ENCODE measurements at places on chromosomes 7 and 10.

DNA sequence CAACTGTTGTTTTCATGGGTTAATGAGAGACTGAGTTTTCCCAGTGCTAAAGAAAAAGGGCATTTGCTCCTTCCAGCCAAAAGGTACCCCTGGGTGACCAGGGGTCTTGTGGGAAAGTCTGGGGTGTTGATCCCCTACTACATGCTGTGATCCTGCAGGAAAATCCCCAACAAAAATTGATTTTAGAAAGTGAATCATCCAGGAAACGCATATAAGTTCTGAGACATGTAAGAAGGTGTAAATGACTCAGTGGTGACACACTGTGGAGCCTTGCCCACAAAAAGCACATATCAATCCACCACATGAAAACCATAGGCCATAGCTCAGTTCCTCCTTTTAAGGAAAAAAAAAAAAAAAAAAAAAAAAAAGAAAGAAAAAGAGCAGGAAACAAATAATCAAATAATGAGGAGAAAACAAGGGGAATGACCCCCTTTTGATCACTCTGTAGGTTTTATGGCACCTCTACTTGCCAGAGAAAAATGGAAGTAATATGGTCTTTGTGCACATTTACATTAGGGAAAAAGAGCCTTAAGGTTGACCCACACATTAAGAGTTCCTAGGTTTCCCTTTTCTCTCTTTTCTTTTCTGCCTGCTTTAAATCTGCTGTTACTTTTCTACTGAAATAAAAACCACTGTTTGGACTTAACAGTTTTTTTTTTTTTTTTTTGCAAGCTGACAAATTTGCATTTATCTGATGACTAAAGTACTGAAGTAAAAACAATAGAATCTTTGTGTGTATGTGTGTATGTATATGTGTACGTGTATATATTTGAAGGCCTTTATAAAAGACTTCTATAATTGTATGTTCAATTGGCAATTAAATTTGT is 386.0 kb downstream of the KIF20B start:
- DNase-seq, result no peak

DNA sequence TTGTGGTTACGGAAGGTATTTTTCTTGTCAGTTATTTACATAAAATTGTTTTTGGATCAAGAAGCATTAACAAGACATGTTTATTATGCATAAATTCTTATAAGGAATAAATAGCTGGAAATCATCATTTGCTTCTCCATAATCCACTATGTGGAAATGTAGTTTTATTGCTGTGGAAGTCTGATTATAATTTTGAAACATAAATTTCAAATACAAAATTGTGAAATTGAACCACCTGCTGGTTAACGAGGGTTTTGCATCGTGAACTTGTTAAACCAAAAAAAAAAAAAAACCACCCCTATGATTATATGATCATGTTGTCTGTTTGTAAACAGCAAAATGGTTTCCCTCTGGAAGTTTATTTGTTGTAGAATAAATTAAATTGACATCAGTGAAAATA is 25.9 kb downstream of the ABRAXAS2 start:
- no peak for DNase-seq

GRCh38 chr10:48603421-48604038 is 1.3 kb downstream of the ARHGAP22 start:
- DNase-seq, result no peak

DNA sequence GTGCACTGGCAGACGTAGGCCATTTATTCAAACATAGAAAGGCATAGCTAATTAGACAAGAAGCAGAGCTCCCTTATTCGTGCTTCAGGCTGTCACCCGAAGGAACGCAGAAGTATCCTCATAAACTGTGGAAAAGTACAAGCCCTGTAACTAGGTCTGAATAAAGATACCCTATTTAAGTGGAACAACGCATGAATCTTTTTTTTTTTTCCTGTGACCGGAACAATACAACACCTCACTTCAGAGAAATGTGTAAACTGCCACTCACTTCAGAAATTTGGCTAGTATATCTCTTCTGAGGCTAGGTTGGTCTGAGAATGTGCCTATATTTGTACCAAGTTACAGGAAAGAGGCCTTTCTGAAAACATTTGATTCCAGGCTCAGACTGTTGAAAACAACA is 8.0 kb upstream of the CSTF2T start:
- DNase-seq, result no peak

DNA sequence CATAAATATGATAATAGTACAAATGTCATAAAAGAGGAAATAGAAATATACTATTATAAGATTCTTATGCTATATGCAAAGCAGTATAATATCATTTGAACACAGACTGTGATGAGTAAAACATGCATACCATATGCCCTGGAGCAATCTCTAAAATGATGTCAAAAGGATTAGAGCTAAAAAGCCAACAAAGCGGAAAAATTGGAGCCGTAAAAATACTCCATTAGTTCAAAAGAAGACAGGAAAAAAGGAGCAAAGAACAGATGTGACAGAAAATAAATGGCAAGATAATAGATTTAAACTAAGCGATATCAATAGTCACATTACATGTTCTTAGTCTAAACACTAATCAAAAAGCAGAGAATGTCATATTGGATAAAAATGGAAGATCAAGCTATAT is 191.0 kb upstream of the PLPP4 start:
- DNase-seq, result no peak

GRCh38 chr7:7159063-7159658 is 23.2 kb upstream of the C1GALT1 start:
- no peak for DNase-seq

DNA sequence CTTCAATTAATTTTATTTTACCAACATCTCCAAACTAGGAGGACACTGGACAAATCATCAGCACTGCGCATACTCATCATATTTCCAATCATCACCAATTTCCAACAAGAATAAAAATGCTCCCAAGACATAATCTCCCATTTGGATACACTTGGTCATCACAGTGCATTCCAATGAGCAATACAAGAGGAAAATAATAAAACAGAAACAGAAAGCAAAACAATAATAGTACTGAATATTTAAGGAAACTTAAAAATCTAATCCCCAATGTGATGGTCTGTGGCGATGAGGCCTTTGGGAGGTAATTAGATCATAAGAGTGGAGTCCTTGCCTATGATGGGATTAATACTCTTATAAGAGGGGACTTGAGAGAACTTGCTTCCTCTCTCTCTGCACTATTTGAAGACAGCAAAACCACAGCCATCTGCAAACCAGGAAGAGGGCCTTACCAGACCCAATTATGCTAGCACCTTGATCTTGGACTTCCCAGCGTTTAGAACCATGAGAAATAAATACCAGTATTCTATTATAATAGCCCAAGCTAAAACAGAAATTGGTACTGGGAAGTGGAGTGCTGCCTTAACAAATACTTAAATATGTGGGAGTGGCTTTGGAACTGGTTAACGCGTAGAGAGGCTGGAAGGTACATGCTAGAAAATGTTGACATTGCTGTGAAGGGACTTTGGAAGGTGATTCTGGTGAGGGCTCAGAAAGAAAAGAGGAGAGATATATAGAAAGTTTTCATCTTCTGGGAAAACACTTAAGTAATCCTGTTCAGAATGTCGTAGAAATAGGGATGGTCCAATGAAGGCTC is 91.5 kb downstream of the JAZF1 start:
- DNase-seq, result no peak

- DNase-seq, result no peak
Measured at GRCh38 chr7:91064938-91065337, 199.3 kb upstream of the FZD1 start.

DNA sequence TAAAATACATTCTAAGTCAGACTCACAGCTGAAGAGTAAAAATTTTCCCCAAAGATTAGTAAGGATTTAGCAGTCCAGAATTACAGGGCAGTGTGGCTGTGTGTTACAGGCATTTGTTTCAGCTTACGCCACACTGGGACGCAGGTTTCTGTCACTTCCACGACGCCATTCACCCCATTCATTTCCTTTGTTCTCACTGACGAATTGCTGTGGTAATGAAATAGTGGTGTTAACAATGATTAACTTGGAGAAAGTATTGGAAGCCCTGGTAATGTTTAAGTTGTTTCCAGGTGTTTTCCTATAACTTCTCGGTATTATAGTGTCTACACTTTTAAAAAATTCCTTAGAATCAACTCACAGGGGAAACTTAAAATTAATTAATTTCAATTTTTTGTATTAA is 370.9 kb downstream of the SH2D4B start:
- DNase-seq, result no peak

GRCh38 chr7:50142425-50143017 is 49.5 kb upstream of the ZPBP start:
- DNase-seq, result peak; percentile 15

GRCh38 chr10:14774214-14774580 is 500 bp downstream of the FAM107B start:
- DNase-seq, result peak; percentile 47

DNA sequence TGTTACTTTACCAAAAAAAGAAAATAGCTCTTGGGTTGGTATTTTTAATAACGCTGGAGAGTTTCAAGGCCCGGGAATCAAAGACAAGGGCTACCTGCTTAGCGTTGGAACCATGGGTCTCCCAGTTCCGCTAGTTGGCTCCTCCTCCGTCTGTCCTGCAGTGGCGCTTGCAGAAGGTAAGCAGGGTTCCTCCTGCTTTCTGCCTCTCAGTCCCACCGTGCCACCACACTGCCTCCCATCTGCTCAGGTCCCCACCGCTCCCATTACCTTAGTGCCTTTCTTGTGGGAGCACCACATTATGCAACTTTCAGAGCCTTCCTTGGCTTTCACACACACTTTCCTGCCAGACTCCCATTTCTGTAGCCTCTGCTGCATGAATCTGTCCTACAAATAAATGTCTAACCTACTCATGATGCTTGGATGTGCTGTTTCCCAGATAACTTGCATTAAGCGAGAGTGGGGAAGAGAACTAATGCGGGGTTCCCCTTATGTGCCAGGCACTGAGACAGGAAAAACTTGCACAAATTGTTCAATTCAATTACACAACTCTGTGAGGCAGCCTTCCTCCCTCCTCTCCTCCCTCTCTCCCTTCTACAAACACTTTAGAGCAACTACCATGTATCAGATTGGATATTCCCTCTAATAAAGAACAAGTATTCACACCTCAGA is 124.5 kb downstream of the AOAH start:
- no peak for DNase-seq

DNA sequence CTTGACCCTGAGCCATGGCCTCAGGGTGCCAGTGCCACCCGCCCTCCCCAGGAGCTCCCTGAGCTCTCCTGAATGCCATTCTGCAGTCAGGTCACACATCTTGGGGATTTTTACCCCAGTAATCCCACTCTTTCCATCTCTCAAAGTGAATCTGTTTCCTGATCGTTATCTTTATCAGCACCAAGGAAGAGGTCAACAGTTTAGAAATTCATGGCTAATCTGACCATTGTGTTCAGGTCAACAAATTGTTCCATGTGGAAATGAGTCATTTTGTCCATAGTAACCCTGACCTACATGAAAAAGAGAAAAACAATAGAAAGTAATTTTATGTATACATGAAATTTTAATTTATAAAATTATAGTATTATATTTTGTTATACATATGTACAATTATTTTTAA is 28.8 kb upstream of the ZNF488 start:
- DNase-seq, result peak; percentile 31

DNA sequence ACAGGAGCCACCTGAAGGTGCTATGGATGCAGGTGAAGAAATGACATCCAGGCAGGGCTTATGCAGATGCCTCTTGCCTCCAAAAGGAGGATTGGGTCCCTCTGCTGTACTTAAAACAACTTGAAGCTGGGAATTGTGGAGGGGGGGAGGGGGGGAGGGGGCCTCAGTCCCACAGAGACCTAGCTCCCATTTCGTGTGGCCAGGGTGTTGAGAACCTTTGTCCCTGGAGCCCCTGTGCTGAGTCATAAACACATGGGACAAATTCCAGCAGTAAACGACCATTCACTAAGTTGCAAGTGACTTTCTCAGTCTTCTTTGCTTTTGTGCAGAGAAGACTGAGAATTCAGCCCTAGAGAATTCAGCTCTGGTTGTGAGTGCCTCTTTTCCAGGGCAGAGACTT is 96.5 kb upstream of the PODXL start:
- DNase-seq, result peak; percentile 51

GRCh38 chr7:148543-148931 is 43.8 kb upstream of the FAM20C start:
- DNase-seq, result no peak

DNA sequence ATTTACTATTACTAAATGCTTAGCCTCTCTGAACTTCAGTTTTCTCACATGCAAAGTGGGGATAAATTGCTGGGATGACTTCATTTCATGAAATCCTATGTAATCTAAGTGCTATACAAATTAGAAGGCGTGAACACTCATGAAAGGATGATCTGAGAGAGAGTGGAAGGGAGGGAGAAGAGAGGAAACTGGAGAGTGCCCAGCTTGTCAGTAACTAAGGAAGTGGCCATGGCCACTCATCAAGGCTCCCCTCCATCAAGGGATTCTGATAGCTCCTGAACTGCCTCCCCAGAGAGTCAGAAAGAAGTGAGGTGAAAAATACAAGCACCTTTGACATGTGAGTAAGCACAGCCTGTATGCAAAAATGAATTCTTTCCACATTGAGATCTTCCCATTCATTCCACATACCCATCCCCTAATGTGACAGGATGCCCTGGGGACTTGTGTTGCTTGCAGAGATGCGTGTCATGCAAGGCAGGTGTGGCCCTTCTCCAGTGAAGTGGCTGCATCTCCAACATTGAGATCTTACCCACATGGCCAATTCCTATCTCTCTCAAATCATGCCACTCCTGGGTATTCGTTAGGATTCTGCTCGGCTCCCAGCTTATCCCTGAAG is 76.5 kb upstream of the ITPRID1 start:
- DNase-seq, result no peak

GRCh38 chr7:29189743-29190201 is 4.8 kb upstream of the CHN2 start:
- DNase-seq, result no peak

DNA sequence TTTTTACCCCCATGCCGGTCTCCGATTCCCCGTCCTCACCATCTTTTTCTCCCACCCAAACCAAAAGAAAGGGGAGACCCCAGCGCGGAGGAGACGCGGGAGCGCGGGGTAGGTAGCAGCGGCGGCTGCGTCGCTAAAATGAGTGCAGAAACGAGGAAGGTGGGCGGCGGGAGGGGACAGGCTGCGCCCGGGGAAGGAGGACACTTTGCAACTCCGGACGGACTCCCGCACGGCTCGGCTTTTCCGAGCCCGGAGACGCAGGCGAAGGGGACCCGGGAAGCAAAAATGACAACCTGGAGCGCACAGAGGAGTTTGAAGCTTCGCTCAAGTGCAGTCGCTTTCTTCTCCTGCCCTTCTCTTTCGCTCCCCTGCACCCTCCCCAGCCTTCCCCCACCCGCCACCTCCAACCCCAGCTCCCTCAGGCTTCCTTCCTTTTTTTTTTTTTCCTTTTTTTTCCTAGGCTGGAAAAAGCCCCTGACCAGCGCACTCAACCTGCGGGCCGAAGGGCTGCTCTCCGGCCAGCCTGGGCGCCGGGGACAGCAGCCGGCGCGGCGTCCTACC is 453 bp downstream of the SFMBT2 start:
- DNase-seq, result no peak

DNA sequence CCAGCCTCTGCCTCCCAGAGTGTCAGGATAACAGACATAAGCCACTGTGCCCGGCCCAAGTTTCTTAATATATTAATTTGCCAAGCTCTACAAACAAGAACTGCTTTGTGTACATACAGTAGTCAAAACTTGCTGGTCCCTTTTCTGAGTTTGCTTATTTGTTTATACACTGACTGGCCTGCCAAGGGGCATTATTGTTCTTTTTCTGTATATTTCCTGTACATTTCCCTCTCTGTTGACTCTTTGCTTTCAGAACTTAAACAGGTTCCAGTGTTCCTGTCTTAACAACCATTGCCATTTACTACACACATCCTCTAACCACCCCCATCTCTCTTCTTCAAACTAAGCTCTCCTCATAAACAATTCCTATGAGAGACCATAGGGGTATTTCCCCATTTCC is 61.5 kb upstream of the RPA3 start:
- no peak for DNase-seq
